Panc1 (cell line): ENCODE measurements at places on chromosomes 16 and 17. TPM values are rescaled to one million over a fixed set of nuclear protein-coding genes. Genes with fewer than 3 reads are reported as not detected.
A peak's percentile ranks its signal among the peaks of the same experiment; 100 is the strongest.

Gene CTRB1
- total RNA-seq: 2.7 TPM

Gene GPRC5B
- 10.4 TPM for total RNA-seq

Gene HASPIN
- total RNA-seq: 10.6 TPM

Gene FBXL16
- 28.0 TPM for total RNA-seq

Gene PTRH2
- 40.2 TPM for total RNA-seq

- H3K4me3 ChIP-seq: peak overlapping the region; percentile 9; the same call in 1 of the 2 replicates
- no peaks in the 10 kb centered on the region for H3K36me3 ChIP-seq
- no peak overlapping the region for H3K27ac ChIP-seq
- no peaks in the 10 kb centered on the region for H3K27me3 ChIP-seq
- peak; percentile 35 for DNase-seq
- H3K4me1 ChIP-seq: no peaks in the 10 kb centered on the region
Measured at GRCh38 chr17:6913608-6914443, 82.0 kb upstream of the ALOX12 start.

GRCh38 chr17:65022751-65023700 is 33.5 kb downstream of the GNA13 start:
- no peaks in the 10 kb centered on the region for H3K27me3 ChIP-seq
- H3K4me3 ChIP-seq: peak overlapping the region; percentile 24
- H3K36me3 ChIP-seq: no peaks in the 10 kb centered on the region
- DNase-seq: peak; percentile 36
- H3K4me1 ChIP-seq: peaks cover 40% of the 10 kb centered on the region

GRCh38 chr17:44522883-44523671 is 19.9 kb upstream of the GPATCH8 start:
- no peak for DNase-seq
- no peaks in the 10 kb centered on the region for H3K27me3 ChIP-seq
- H3K36me3 ChIP-seq: no peaks in the 10 kb centered on the region
- no peaks in the 10 kb centered on the region for H3K4me1 ChIP-seq
- no peak overlapping the region for H3K4me3 ChIP-seq

DNA sequence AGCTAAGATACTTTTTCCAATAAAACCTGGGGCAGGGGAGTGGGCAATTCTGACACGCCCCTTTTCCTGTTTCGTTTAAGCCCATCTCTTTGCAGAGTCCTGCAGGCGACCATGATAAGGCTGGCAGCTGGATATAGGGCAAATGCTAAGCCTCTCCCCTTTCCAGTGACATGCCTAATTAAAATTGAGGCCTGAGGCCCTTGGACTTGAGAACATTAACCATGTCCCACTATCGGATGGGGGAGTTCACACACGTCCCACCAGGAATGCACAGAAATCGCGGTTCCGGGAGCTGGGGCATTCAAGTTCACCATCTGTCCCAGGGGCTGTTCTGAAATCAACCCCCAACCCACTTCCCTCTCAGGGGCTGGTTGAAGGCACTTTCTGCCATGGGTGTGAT is 109.2 kb upstream of the FOXF1 start:
- no peaks in the 10 kb centered on the region for H3K36me3 ChIP-seq
- H3K27me3 ChIP-seq: peaks cover 2% of the 10 kb centered on the region; the same call in 1 of the 2 replicates
- no peak overlapping the region for H3K4me3 ChIP-seq
- H3K4me1 ChIP-seq: no peaks in the 10 kb centered on the region
- DNase-seq: no peak
- no peak overlapping the region for H3K27ac ChIP-seq

DNA sequence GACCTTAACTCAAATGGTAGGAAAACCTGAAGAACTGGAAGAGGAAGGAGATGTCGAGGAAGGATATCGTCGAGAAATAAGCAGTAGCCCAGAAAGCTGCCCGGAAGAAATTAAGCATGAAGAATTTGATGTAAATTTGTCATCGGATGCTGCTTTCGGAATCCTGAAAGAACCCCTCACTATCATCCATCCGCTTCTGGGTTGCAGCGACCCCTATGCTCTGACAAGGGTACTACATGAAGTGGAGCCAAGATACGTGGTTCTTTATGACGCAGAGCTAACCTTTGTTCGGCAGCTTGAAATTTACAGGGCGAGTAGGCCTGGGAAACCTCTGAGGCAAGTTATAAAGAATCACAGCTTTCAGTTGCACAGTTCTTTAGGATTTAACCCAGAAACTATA is 15.5 kb downstream of the ERCC4 start:
- peaks cover 10% of the 10 kb centered on the region for H3K36me3 ChIP-seq
- H3K4me1 ChIP-seq: no peaks in the 10 kb centered on the region
- no peak overlapping the region for H3K27ac ChIP-seq
- H3K4me3 ChIP-seq: no peak overlapping the region
- H3K27me3 ChIP-seq: no peaks in the 10 kb centered on the region
